ENCODE measurements at places on chromosomes 6 and 20. TPM values are rescaled to one million over a fixed set of nuclear protein-coding genes. Genes with fewer than 3 reads are reported as not detected.

The TTBK1 gene
- total RNA-seq: 1.6 TPM

The GPR6 gene
- not detected for total RNA-seq

The STX16 gene
- total RNA-seq: 63.7 TPM

The C6orf62 gene
- 113 TPM for total RNA-seq

The TCF21 gene
- total RNA-seq: 10.9 TPM

The LY6G6F gene
- total RNA-seq: not detected

The LY6G6C gene
- not detected for total RNA-seq

The SLC25A27 gene
- 28.9 TPM for total RNA-seq

The FAXC gene
- 7.3 TPM for total RNA-seq

The TP53TG5 gene
- not detected for total RNA-seq

The PHIP gene
- 32.0 TPM for total RNA-seq

The GJA10 gene
- not detected for total RNA-seq

The HTR1B gene
- total RNA-seq: 0.58 TPM

The ALDH8A1 gene
- 1.0 TPM for total RNA-seq

The CDC5L gene
- total RNA-seq: 18.8 TPM

The UBE2C gene
- 2.9 TPM for total RNA-seq

The OR2J3 gene
- total RNA-seq: 0.06 TPM

The UNC5CL gene
- total RNA-seq: 26.4 TPM

The ARG1 gene
- 0.89 TPM for total RNA-seq
